ENCODE measurements at places on chromosomes 13 and 19.

DNA sequence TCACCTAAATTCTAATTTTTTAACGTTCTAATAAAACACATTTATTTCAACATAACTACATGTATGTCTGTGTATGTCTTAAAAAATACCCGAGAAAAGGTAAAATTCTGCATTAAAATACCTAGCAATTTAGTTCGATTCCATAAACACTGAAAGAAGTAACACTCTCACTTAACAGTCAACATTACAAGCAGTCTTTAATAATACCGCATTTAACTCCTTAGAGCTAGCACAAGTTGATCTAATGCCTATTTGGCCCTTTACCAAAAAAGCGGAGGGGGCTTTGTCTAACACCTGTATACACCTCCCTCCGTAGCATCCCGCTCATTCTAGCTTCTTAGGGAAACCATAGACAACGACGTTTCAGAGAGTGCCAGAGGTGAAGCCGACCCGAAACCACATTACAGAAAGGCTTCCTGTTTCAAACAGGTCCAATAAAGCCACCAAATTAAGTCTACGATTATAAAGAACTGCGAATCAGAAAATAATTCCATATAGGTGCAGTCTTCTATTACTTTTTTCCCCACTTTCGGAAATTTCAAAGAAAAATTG, 1.2 kb downstream of the SPART start:
- peak; percentile 41 for DNase-seq

- DNase-seq = no peak
Measured at GRCh38 chr13:41639237-41639904, 182.0 kb downstream of the RGCC start.

DNA sequence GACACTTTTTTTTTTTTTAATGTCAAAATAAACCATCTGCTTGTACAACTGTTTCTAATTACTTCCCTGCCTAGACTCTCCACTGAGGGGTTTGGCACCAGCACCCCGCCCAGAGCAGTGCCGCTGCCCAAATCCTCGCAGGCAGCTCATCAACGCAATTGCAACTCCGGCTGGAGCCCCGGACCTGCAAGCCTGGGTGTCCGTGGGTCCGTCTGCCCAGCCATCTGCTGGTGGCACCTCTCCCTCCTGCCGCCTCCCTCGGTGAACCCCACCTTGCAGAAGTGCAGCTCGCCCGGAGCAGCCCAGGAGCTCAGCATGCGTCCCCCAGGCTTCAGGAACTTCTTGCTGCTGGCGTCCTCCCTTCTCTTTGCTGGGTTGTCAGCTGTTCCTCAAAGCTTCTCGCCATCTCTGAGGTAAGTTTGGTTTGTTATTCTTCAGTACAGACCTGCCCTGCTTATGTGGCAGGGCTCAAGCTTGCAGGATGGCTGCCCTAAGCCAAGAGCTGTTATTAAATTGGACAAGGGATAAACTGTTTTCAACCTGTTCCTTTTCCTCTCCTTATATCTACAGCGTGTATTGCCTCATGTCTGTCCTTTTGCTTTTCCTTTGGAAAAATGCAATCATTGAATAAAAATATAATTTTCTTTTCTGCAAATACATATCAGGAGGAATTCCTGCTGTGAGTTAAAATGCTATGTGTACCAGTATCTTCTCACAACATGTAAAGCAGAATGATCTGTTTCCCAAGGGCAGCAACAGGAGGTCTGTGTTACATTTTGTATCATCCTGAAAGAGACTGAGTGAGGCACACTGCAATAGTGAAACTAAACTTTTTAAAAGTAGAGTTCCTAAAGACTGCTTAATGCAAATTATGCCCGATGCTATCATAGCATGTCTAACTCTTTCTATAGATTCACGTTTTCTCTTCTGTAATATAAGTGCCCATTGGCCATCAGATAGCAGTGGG, at the start of gene ITGBL1:
ITGBL1 (plus strand) TSS at position 157 of the 967 bp plus-strand sequence; CDS start at position 316, 159 bp downstream.
- no peak for DNase-seq

- DNase-seq = no peak
Measured at GRCh38 chr13:100069278-100069677, 19.6 kb upstream of the PCCA start.

DNA sequence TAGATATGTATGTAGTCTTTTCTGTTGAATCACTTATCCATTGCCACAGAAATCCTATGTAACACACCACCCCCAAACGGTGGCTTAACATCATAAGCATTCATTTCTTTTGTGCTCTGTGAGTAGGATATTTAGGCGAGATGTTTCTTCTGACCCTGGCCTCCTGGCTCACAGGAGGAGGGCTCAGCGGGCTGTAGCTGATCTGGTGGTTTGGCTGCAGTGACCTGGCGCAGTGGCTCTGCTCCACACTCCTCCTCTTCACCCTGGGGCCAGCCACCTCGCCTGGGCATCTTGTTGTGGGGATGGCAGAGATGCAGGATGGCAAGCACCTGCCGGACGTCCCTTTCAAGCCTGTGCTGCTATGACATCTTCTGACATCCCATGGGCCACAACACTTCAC, 147.1 kb upstream of the IRS2 start:
- DNase-seq = no peak

- DNase-seq = no peak
Measured at GRCh38 chr19:3046698-3047495, 15.4 kb downstream of the TLE5 start.

DNA sequence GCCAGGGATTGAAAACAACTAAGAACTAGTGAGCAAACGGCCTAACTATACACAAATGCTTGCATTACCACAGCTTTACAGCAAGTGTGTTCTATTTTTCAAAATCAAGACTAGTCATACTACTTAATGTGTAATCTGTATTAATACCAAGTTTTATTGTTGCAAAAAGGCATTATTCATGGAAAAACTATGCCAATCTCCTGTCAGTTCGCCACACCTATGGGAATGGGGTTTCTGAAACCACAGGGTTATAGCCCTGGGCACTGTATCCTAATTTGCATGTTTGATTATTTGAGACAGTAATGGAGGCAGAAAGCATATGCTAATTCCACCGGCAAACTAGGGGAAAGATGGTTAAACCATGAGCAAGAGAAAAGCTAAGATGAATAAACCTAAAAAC, 14.3 kb downstream of the GAS6 start:
- DNase-seq = no peak

GRCh38 chr13:33016414-33017322, at the start of gene KL:
KL (plus strand) TSS chr13:33016423; CDS start chr13:33016441, 18 bp downstream.
- DNase-seq = no peak

- no peak for DNase-seq
Measured at GRCh38 chr13:51158365-51158764, 47.3 kb upstream of the C13orf42 start.

DNA sequence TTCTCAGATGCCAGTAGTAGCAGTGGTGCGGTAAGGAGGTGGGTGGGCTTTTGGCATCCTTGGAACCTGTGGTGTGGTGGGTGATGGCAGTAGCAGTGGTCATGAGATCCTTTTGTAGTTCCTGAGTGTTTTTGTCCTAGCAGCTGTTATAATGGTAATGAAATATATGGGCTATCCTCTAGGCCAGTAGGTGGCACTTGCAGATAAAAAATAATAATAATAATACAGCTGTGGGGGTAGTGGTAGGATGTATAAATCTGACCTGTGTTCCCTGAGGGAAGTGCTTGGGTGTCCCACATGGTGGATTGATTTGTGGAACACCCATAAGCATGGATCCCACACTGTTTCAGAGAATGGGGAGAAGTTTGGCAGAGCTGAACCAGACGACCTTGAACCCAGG, 334.0 kb downstream of the SLITRK5 start:
- no peak for DNase-seq

DNA sequence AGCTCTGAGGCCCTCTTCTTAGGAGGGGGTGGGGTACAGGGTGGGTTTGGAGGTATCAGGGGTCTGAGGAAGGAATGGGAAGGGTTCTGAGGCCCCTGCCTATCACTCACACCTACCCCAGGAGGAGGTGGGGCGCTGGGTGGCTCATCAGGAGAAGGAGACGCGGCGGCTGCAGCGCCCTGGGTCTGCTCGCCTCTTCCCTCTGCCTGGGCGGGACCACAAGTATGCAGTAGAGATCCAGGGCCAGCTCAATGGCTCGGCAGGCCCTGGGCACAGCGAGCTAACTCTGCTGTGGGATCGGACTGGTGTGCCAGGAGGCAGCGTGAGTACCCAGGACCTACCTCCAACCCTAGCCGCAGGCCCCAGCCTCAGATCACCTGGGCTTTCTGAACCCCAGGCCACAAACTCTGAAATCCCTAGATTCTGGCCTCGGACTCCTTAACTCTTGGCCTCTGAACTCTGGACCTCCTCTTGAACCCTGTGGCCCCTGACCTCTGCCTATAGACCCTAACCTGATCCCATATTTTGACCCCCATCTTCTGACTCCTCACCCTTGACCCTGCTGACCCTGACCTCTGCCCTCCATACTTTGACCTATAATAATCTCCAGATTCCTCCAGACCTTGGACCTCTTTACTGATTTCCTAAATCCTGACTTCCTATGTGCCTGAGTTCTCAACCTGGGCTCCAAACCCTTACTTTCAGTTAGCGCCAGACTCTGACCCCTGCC, 24.1 kb downstream of the MEGF8 start:
- DNase-seq = no peak
